HFF-Myc (cell line): ENCODE measurements at places on chromosomes 3 and 15.

DNA sequence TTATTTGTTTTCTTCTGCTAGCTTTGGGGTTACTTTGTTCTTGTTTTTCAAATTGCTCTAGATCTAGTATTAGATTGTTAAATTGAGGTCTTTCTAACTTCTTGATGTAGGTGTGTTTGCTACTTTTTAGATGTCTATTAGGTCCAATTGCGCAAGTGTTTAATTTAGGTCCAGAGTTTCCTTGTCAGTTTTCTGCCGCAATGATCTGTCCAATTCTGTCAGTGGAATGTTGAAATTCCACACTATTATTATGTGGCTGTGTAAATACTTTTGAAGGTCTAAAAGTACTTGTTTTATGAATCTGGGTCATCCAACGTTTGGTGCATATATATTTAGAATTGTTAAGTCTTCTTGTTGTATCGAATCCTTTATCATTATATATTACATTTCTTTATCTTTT is 324.4 kb upstream of the SGO1 start:
- no peak for DNase-seq

DNA sequence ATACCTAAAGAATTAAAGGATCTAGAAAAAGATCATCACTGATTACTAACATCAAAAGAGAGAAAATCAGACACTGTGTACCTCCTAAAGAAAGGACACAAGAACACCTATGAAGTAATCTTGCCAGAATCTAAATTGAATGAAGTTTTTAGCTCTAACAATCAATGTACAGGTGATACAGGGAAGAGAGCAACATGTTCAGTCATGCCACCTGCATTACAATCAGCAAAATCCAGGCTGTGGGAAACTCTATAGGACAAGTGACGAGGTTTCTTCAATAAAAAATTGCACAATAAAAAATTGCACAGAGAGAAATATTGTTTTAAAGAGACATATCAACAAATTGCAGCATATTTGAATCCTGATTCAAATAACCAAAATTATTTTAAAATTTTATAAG is 93.3 kb downstream of the SEMA5B start:
- no peak for DNase-seq

- no peak for DNase-seq
Measured at GRCh38 chr15:78247911-78248310, 13.5 kb upstream of the ACSBG1 start.

DNA sequence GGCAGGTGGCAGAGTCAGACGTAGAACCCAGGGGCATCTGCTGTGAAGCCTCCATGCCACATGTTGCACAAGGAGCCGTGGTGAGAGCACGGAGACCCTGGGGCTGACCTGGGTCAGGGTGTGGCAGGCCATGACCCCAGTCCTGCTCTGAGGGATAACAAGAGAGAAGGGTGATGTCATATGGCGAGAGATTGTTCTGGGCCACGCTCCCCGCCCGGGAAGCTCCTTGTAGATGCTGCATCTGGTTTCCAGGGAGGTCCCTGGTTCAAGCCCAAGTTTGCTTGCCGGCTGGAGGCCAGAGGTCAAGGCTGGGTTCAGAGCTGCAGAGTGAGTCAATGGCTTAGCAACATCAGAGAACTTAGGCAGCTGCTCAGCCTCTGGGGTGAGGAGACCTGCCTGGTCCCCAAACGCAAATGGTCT is 17.3 kb downstream of the FGD5 start:
- DNase-seq = no peak

DNA sequence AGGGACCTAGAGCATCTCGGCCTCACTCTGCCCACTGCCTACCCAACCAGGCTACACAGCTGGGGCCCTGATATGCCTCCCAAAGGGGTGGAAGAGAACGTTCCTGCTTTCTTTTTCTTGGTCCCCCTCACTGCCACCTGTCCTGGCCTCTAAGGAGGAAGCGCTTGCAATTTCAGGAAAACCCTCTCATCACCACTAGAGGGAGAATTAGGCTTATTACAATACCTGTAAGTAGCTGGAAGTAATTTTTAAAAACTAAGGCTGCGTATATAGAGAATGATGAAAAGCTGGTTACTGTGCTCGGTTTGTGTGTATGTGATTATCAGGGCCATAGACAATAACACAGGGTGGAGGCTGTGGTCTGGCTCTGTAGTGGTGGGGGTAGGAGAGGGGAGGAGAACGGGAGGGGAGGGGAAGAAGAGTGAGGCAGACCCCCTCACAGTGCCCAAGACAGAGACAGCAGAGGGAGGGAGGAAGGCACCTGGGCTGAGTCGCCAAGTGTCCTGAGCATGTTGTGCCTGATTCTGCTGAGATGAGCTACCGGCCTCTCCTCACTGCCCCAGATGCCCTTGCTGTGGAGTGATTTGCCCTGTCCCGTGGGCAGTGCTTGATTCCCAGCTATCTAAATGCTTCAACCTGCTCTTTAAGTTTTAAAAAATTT is 3.3 kb downstream of the GABRG3 start:
- no peak for DNase-seq

DNA sequence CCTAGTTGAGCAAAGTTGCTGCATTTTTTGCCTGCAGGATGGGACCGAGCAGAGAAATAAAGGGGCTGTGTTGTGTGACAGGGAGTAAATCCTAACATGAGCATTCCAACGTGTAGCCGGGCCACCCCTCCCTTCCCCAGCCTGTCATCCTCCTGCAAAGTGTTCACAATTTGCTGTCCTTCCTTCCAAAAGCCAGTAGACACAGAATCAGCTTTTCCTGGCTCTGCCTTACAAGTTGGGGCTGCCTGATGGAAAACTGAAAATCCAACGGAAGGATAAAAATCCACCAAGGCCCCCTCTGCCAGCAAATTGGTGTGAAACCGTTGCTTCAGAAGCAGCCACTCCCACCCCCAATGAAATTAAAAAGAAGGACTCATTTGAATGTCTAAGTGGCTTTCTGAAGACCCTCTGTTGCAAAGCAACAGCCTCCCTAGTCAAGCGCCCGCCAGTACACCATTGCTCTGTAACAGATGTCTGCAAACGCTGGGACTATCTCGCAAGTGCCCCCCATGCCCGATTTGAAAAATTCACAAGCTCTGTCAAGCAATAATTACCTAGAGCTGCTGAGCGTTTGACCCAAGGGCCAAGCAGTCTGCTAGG is 665 bp downstream of the FRMD4B start:
- no peak for DNase-seq

- DNase-seq = no peak
Measured at GRCh38 chr3:159816512-159816911, 172.1 kb upstream of the IL12A start.

GRCh38 chr15:61613729-61614128 is 384.6 kb upstream of the RORA start:
- no peak for DNase-seq

DNA sequence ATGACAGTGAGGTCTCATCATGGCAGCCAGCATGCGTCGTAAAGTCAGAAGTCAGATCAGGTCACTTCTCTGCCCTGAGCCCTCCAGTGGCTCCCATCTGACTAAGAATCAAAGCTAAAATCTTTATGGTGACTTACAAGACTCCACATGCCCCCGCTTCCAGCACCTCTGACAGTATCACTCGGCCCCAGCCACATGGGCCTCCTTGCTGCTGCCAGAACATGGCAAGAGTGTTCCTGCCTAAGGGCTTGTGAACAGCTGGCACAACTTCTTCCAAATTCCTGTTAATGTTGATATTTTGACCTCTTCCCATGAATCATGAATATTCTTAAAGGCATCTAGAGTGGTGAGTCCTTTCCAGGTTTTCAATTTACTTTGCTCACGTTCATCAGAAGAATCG is 20.5 kb downstream of the POLR2M start:
- no peak for DNase-seq

DNA sequence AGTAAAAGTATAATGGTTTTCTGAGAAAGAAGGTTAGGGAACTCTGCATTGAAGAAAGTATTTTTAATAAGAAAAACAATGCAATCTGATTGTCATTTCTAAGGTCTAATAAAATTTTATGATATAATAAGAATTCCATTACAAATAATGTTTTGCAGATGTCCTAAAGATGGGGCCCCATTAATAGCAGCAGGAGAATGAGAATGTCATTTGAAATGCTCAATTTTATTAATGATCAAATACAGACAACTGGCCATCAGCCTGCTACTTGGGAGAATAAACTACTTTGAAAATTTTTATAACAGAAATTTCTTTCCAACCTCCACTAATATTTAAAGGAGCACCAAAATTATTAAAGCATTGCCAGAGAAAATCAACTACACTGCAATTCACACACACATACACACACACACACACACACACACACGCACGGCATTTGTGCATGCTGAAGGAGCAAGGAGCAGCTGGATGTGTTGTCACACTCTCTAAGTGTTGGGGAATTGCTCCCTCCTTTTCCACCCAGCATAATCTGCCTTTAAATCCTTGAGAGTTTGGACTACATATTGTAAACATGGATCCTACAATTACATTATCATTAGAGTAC is 109.5 kb downstream of the THRB start:
- no peak for DNase-seq

DNA sequence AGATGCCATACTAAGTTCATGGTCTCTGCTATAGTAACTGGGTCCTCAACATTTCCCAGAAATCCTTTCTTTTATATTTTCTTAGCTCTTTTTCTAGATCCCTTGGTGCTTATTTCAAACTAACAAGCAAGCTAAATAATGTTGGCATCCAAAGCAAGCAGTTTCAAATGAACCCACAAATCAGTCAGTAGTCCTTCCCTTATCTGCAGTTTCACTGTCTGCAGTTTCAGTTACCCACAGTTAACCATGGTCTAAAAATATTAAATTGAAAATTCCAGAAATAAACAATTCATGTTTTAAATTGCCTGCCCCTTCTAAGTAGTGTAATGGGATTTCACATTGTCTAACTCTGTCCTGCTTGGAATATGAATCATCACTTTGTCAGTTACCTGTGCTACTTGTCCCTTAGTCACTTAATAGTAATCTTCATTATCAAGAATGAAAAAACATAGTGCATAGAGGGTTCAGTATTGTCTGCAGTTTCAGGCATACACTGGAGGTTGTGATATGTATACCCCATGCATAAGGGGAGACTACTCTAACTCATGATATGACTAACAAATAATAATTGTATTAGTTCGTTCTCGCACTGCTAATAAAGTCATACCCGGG is 633.7 kb downstream of the MECOM start:
- DNase-seq = no peak

DNA sequence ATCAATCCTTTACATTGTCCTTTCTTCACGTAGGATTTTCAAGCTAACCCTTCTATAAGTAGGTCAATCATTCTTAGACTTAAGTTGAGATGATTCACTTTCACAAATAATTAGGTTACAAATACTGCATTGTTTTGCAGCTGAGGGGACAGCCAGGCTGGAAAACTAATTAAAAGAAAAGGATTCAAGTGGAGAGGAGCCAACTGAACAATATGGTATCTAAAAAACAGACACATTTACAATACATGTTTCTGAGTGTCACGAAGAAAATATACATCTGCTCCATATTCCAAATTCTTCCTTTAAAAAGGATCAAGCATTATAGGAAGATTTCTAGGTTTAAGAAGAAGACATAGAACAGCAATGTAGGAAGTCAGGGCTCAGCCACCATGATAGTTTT is 70.2 kb downstream of the PEAK1 start:
- DNase-seq = no peak

DNA sequence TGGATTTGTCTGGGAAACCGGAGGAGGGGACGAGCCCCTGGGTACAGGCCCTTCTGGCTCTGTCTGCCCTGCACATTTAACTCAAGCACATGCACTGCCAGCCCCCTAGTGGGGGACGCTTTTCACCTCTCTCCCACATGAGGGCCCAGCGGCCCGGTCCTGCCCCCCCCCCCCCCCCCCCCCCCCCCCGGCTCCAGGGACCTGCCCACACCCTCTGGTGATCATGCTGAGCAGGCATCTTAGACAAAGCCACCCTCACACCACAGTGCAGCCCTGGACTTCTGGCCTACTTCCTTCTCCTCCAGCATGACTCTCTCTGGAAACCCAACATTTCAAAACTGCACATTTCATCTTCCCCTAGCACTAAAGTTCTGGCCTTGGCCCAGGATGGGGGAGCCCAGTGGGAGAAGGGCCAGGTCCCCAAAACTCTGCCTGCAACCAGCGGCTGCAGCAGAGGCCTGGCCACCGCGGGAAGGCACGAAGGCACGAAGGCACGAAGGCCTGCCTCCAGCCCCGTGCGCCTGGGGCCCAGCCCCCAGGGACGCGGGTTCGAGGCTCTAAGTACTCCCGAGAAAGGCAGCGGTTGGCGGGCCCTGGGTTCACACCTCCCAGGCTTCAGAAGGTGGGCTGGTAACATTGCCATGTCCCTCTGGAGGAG is 14.1 kb downstream of the KLF15 start:
- no peak for DNase-seq

GRCh38 chr3:15329046-15330005 is 3.1 kb downstream of the SH3BP5 start:
- peak; percentile 65 for DNase-seq

DNA sequence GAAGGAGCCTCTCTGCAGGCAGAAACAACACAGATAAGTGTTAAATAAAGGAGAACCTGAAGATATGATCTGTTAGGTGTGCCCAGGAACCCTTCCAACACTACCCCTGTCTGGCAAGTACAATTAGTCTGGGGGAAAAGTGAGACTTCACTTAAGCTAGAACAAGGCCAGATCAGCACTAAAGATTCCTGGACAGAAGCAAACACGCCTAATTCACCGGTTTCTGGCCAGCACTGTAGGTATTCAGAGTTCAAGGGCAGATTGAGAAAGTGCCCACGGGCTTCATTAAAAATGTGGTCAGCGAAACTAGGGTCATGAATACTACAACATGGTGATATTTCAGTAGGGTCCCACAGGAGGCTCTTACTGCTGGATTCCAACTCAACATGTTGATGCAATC is 28.6 kb upstream of the OR5K1 start:
- no peak for DNase-seq

- DNase-seq = no peak
Measured at GRCh38 chr3:56200251-56200650, 268.0 kb downstream of the ERC2 start.

- no peak for DNase-seq
Measured at GRCh38 chr3:105722943-105723556, 145.8 kb downstream of the CBLB start.

- no peak for DNase-seq
Measured at GRCh38 chr3:5205165-5205941, 17.8 kb downstream of the EDEM1 start.

DNA sequence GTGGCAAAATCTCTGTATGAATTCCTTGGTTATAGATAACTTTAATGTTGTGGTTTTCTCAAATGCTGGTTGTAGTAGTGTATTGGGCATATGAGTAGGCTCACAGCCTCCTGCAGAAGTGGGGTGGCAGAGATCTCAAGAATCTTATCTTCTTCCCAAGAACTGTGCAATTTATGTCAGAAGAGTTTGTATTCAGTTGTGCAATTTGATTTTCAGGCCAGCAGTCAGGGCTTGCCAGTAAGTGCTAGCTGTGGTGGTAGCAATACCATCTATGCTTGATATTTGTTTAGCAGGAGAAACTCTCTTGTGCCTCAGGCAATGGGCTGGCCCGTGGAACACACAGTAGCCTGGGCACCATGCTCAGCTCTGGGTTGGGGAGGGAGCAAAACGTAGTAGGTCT is 58.4 kb upstream of the GOLIM4 start:
- no peak for DNase-seq

- DNase-seq = no peak
Measured at GRCh38 chr15:38597219-38597800, 32.7 kb upstream of the RASGRP1 start.

- DNase-seq = no peak
Measured at GRCh38 chr3:17680530-17680929, 61.9 kb downstream of the TBC1D5 start.
